ENCODE measurements at places on chromosomes 7 and 10. TPM values are rescaled to one million over a fixed set of nuclear protein-coding genes. Genes with fewer than 3 reads are reported as not detected.

DNA sequence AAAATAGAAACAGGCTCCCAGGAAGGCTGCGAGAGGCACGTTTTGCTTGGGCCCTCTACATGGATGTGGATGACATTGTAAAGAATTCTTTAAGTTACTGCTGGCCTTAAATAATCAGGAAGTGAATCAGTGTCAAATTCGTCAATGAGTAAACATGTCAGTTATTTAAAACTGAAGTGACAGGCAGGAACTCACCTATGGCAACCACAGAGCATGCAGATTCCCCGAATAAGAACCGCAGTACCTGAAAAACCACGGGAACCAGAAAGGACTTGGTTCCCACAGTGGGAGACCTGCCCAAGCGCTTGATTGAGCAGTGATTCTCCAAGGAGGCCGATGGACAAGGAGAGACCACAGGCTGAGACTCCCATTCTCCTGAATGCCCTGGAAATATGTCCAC lies 351.2 kb upstream of the AKR1E2 start:
- no peaks in the 10 kb centered on the region for H3K27me3 ChIP-seq
- H3K4me3 ChIP-seq = no peak overlapping the region
- H3K4me1 ChIP-seq = peaks cover 13% of the 10 kb centered on the region
- no peaks in the 10 kb centered on the region for H3K36me3 ChIP-seq
- DNase-seq = no peak
- no peak overlapping the region for H3K27ac ChIP-seq

- H3K4me1 ChIP-seq = no peaks in the 10 kb centered on the region
- no peak for DNase-seq
- H3K4me3 ChIP-seq = no peak overlapping the region
- H3K36me3 ChIP-seq = no peaks in the 10 kb centered on the region
Observed at GRCh38 chr10:84783386-84783785, 455.0 kb downstream of the CCSER2 start.

DNA sequence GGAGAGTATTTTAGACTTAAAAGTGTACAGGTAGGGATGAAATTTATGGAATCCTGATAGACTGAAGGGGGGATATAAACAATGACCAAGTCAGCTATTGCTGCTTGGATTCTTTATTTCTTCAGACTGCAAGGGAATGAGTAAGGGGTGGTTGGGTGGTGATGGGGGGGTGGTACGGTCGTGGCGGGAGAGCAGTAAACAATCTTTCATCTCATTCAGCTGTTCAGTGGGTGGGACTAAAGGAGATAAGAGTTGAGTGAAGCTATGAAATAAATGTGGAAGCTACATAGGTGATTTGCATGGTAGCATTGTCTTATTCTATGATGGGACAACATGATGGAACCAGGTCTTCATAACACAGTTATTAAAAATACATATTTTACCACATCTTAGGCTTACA lies 1.8 kb downstream of the SEPTIN7 start:
- no peak for DNase-seq
- no peaks in the 10 kb centered on the region for H3K27me3 ChIP-seq
- peak overlapping the region; percentile 76 for H3K4me3 ChIP-seq
- peaks cover 18% of the 10 kb centered on the region for H3K4me1 ChIP-seq

DNA sequence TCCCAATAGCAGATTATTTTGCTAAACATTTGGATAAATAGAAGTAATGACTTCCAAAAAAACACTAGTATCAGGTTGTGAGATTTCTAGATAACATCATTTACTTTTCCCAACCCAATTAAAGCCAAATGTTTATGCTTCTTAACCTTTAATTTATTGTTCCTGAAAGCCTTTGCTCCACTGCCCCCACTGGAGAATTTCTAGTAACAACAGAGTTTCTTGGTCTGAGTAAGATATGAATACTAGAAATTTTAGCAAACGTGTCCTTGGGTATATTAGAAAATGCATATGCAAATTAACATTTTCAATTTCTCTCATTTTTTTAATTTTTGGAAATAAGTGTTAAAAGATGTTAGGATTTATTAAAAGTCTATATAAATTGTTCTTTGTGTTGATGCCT lies 958.0 kb upstream of the PHF14 start:
- no peaks in the 10 kb centered on the region for H3K4me1 ChIP-seq
- H3K36me3 ChIP-seq = no peaks in the 10 kb centered on the region
- no peaks in the 10 kb centered on the region for H3K27me3 ChIP-seq
- H3K4me3 ChIP-seq = no peak overlapping the region

The CPN1 gene
- total RNA-seq = not detected

- peaks cover 10% of the 10 kb centered on the region for H3K4me1 ChIP-seq
- no peak overlapping the region for H3K4me3 ChIP-seq
- DNase-seq = no peak
- no peaks in the 10 kb centered on the region for H3K36me3 ChIP-seq
- no peak overlapping the region for H3K27ac ChIP-seq
Observed at GRCh38 chr7:25675789-25676474, 447.6 kb upstream of the NPVF start.

The NXPH1 gene
- total RNA-seq = not detected

DNA sequence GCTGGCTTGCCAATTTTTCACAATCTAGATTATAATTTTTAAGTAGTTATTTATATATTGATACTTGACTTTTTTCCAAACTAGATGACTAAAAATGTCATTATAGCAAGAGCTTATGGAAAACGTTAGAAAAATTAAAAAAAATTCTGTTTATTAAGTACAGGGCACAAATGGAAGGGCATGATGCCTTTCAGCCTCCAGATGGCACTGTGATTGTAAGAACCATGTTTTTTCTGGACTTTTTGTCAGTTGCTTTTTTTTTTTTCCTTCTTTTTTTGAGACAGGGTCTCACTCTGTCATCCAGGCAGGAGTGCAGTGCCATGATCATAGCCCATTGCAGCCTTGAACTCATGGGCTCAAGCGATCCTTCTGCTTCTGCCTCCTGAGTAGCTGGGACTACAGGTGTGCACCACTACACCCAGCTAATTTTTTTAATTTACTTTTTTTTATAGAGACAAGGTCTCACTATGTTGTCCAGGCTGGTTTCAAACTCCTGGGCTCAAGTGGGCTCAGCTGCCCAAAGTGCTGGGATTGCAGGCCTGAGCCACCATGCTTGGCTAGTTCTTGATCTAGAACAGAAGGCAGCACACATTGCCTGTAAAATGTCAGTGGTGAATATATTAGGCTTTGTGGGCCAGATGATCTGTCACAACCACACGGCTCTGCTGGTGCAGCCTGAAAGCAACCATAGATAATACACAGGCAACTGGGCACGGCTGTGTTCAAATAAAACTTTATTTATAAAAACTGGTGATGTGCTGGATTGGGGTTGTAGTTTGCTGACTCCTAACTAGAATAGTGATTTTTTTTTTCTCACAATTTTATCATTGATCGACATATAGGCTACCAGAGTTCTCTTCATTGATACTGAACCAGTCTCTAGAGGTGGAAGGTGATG lies 27.4 kb downstream of the UCMA start:
- H3K27me3 ChIP-seq = no peaks in the 10 kb centered on the region
- H3K36me3 ChIP-seq = peaks cover 75% of the 10 kb centered on the region
- H3K4me3 ChIP-seq = no peak overlapping the region
- H3K27ac ChIP-seq = no peak overlapping the region

The ZNF425 gene
- 2.5 TPM for total RNA-seq

DNA sequence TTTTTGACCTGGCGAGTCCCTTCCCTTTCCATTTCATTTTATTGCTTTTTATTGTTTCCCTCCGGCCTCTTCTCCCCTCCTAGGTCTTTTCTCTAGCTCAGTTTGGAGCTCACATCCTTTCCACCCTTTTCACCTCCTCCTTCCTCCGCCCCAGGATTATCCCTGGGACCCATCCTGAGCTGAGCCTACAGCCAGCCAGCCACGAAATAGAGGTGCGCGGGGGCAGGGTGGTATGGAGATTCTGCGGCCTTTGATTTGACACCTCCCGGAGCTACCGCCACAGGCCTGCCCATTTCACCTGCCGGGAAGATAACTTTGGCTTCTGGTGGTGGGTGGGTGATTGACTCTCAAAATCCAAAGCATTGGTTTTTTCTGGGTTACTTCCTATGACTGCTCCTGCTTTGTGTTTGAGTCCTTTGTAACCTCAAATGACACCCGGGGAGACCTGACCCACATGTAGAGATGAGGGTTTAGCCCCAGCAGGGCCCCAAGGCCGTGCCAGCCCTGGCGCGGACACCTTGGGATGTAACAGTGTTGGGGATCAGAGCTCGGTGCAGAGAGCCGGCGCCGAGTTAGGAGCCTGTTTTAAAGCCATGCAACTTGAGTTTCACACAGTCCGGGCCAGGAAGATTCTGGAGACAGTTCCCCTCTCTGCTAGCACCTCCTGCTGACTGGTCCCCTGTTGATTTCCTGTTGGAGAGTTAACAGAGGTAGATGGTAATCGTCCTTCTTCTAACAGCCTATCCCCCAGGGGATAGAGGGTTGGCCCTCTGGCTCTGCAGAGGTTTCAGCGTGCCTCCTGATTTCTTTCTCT lies 1.5 kb downstream of the DUSP5 start:
- 0 out of 2 replicates have a peak overlapping the region, but pooled peaks have one; percentile 79 for H3K27ac ChIP-seq
- peak overlapping the region; percentile 73 for H3K4me3 ChIP-seq

DNA sequence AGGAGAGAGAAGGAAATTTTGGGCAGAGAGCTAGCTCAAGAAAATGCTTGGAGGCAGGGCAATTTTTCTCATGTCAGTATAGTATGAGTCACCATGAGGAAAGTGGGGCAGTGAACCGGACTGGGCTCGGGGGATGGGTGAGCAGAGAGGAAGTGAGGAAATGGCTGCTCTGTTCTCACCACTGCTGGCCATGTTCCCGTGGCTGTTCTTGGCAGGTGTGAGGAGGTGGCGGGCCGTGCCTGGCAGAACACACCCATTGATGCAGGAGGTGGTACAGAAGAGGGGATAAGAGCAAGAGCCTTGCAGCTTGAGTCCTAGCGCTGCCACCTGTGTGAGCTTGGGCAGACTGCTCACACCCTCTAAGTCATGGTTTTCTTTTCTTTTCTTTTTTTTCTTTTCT lies 304.4 kb upstream of the LYZL1 start:
- H3K27ac ChIP-seq = peak overlapping the region; percentile 12
- H3K4me1 ChIP-seq = peaks cover 21% of the 10 kb centered on the region
- DNase-seq = peak; percentile 67
- no peaks in the 10 kb centered on the region for H3K36me3 ChIP-seq
- no peaks in the 10 kb centered on the region for H3K27me3 ChIP-seq

DNA sequence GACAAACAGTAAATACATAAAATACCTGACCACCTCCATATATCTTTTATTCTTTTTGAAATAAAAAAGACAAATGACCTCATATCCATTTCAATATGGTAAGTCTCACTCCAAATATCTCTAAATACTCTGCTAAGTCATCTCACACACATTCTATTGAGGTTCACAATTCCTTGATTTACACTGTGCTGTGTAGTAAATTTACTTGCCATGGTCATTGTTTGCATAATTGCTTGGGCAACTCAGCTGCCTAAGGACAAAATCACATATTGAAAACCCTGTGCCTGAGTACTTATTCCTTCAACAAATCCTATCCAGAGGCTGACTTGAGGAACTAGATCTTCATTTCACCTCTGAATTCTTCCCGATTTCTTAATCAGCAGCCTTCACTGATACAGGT lies 176.4 kb downstream of the THSD7A start:
- no peak overlapping the region for H3K4me3 ChIP-seq
- no peaks in the 10 kb centered on the region for H3K4me1 ChIP-seq
- no peak for DNase-seq
- no peak overlapping the region for H3K27ac ChIP-seq
- H3K27me3 ChIP-seq = no peaks in the 10 kb centered on the region

- H3K27ac ChIP-seq = peak overlapping the region; percentile 96
- DNase-seq = no peak
- peaks cover 50% of the 10 kb centered on the region for H3K4me1 ChIP-seq
- H3K36me3 ChIP-seq = no peaks in the 10 kb centered on the region
Observed at GRCh38 chr7:41910940-41911600, 208.2 kb upstream of the INHBA start.

- no peak for DNase-seq
- no peak overlapping the region for H3K27ac ChIP-seq
- no peak overlapping the region for H3K4me3 ChIP-seq
- peaks cover 63% of the 10 kb centered on the region for H3K36me3 ChIP-seq
- H3K4me1 ChIP-seq = no peaks in the 10 kb centered on the region
Observed at GRCh38 chr10:103614306-103615158, 121.0 kb downstream of the NEURL1 start.

GRCh38 chr7:2503056-2503941 lies 16.3 kb upstream of the LFNG start:
- peaks cover 4% of the 10 kb centered on the region for H3K4me1 ChIP-seq
- no peak overlapping the region for H3K4me3 ChIP-seq
- no peaks in the 10 kb centered on the region for H3K27me3 ChIP-seq
- no peaks in the 10 kb centered on the region for H3K36me3 ChIP-seq
- no peak for DNase-seq

The VTI1A gene
- total RNA-seq = 33.4 TPM

All from SJSA1 (cell line).